ENCODE measurements at places on chromosomes 3 and 15.
A peak's percentile ranks its signal among the peaks of the same experiment; 100 is the strongest.

DNA sequence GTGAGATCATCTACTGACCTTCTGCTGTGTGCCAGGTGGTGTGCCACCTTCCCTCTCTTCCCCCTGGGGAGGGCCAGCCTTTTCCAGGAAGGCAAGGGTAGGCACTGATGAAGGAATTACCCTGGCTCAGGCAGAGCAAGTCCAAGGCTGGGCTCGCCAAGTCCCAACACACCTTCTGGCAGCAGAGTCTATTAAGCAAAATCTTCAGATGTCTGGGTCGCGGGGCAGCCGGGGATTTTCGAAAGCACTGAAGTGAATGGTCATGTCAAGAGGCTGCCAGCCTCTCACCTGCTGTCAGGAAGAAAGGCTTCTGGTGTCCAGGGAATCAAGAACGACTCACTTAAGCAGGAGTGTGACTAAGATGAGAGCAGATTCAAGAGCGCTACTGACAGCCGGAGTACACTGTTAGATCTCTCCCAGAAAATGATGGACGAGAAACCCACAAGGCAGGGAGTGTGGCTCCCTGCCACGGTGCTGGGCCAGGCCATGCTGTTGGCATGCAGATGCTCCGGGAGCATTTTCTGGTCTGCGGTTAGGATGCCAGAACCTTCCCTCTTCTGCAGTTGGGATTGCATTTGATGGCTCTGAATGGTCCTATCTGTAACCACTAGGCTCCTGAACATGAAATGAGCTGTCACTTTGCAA is 479.8 kb downstream of the SHQ1 start:
- DNase-seq = no peak

DNA sequence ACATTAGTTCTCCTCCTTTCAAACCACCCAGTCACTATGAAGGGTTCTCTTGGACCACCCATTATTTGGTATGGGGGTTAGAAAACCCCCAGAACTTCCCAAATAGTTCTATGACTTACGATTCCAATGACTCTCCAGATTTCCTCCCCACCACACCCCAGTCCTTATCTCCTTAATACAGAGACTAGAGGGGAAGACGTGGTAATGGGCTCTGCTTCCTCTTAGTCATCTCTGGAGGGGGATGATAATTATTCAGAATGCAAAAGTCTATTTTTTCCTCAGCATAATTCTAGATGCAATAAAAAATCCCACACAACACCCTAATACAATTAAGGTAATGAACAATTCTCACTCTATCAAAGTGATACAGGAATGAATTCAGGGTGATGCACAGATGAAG is 48.9 kb upstream of the CFAP161 start:
- no peak for DNase-seq

GRCh38 chr15:66877477-66878271 is 175.6 kb downstream of the SMAD6 start:
- no peak for DNase-seq

- no peak for DNase-seq
These were observed 2.9 kb downstream of the CASR start for GRCh38 chr3:122186372-122186771.

DNA sequence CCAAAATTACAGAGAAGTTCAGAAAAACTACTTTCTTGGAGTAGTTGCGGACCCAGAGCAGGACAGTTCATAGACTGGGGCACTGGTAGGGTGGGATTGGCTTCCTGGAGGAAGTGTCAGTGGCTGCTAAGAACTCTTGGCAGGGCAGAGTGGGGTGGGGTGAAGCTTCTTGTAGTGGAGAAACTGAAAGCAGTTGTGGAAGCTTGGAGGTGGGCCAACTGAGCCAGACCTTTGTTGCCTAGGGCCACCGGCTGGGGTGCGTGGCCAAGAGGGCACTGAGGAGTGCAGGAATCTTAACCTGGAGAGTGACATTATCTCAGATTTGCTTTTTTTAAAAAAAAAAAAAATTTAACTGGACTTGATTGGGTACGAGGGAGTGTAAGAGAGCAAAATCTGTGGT is 3.1 kb downstream of the KAT2B start:
- DNase-seq = no peak

- DNase-seq = no peak
These were observed 36.1 kb upstream of the GABRG3 start for GRCh38 chr15:26934848-26935247.

DNA sequence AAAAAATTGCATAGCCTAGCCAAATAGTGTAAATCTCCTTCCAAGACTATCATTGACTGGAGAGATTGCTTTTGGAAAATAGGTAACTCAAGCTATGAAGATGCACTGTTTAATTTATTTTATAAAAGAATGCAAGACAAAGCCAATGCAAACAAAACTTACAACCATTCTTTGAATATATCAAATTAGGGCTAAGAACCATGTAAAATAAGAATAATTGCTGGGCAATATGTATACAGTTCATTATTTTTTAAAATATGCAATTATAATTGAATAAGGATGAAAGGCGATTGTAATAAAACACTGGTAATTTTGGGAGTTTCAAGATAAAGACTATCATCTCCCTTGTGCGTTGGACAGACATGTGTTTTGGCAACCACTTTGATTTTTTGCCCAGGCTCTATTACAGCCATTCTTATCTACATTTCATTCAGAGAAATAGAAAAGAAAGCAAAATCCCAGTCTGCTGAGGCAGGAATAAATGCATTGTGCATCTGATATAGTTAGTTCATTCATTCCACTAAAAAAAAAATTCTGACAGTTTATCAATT is 242.3 kb upstream of the ROBO1 start:
- DNase-seq = no peak

DNA sequence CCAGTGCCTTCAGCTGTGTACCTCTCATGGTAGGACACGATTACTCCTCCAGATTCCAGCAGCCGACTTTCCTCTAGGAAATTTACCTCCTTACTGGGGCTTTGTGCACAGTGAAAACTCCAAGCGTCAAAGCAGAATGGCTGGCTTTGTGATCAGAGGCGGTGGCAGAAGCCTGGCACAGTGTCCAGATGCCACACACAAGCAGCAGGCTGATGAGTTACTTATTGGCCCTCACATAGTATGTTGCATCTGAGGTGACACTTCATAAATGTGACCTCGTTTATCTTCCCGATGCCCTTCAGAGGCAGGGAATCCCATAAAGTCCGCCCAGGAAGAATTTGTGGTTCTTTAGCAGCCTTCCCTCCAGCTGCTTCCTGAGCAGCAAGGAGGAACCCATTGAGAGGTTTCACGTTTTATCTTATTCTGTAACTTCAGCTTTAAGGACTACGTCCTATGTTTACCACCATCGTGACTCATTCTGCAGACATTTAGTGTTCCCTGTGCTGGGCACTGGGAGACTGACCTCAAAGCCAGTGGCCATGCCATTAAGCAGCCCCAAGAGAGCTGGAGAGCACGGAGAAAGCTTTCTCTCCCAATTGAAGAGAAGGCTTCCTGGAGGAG is 107.1 kb upstream of the C15orf61 start:
- no peak for DNase-seq

DNA sequence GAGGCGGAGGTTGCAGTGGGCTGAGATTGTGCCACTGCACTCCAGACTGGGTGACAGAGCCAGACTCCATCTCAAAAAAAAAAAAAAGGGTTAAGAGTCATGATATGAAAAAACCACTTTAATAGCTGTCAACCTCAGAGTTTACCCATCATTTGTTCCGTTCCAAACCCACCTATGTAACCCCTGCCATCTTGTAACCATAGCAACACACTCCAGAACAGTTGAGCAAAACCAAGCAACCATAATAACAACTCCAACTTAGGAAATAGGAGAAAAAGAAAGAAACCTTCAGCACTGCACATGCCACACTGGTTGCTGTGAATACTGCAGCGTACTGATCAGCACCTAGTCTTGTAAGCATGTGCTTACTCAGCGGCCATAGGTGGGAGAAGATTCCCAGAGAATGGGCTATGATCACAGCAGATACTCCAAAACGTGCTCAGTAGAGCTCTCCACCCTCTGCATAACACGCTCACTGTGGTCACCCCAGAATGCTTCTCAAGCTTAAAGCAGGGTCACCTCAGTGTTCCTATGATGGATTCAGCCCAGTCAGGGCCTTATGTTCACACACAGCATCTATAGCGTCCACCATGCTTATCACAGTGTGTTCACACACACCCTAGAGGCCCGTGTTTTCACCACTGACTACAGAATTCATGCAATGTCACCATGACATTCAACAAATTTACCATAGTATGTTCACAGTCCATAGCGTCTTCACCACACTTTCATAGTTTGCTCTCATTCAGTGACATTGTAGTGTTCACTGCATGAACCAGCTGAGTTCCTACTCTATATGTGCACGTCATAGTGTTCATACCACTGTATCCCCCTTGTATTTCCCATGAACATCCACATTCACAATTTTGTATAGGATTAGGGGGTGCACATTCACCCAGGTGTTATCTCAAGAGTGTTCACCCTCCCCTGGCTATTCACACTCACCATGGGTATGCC is 6.5 kb upstream of the CILP start:
- no peak for DNase-seq

DNA sequence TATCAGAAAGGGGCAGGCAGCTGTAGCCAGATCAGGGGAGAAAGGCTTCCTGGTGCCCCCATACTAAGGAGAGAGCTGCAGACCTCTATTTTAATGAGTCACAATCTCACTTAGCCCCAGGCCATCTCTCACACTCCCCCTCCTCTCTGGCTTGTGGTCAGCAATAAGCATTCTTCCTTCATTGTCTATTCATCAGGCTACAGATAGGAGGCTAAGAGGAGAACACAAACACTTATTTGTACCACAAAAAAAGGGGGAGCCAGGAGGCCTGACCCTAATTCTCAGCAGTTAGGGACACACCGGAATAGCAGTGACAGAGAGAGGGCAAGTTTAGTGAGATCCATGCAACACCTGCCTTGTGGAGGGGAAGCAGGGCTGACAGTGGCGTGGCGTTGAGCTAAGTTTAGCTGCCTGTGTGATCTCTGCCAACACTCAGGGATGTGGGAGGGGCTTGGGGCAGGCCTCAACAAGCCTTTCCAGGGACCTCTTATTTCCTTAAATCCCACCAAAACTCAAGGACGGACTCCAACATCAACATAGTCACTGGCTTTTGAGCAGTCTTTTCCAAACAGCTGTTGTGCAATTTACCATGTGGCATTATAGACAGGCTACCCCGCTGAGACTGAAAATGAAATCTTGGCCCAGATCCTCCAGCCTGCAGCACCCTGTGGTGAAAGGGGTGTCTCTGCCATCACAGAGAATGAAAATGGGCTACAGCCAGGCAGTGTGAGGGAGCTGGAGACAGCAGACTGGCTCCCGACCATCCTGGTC is 191.9 kb upstream of the TSC22D2 start:
- DNase-seq = no peak

- no peak for DNase-seq
These were observed 15.0 kb downstream of the SLC38A3 start for GRCh38 chr3:50220109-50220508.

DNA sequence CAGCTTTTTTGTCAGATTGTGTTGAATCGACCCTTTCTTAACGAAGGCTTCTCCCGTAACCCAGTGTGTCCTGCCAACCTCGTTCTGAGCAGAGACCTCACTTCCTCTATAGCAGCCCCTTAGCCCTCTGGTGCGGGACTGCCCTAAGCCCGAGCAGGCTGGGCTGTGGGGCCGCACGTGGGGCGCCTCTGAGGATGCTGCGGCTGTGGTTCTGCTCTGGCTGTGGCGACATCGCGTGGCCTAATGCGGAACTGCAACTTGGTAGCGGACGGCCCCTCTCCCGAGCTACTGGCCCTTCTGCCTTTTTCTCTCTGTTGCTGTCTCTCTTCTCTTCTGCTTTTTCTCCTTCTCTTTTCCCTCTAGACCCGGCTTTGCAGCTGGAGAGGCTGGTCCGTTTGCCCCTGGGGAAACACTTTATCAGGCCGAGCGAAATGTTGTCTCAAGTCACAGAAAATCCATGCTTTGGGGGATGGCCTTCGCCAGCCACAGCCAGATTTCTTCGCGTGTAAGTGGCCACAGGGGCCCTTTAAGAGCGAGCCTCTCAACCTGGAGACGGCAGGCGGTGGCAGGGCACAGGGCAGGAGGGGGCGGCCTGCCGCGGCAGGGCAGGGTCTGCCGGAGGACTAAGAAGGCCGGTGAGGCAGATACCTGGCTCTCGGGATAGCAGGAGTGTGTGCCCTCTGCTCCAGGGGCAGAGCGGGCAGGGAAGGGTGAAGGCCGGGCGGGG is 19.4 kb upstream of the KIF23 start:
- DNase-seq = peak; percentile 91

DNA sequence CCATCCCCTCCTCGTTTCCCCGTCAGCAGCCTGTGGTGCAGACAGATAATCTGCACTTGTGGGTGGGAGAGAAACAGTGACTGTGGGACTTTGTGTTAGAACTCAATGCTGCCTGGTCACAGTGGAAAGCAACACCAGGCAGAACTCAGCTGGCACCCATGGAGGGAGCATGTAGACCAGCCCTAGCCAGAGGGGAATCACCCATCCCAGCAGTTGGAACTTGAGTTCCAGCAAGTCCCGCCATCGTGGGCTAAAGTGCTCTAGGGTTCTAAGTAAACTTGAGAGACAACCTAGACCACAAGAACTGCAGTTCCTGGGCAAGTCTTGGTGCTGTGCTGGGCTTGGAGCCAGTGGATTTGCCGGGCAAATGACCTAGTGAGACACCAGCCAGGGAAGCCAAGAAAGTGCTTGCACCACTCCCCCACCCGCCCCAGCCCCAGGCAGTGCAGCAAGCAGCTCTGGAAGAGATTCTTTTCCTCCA is 24.4 kb downstream of the ISG20 start:
- DNase-seq = no peak

DNA sequence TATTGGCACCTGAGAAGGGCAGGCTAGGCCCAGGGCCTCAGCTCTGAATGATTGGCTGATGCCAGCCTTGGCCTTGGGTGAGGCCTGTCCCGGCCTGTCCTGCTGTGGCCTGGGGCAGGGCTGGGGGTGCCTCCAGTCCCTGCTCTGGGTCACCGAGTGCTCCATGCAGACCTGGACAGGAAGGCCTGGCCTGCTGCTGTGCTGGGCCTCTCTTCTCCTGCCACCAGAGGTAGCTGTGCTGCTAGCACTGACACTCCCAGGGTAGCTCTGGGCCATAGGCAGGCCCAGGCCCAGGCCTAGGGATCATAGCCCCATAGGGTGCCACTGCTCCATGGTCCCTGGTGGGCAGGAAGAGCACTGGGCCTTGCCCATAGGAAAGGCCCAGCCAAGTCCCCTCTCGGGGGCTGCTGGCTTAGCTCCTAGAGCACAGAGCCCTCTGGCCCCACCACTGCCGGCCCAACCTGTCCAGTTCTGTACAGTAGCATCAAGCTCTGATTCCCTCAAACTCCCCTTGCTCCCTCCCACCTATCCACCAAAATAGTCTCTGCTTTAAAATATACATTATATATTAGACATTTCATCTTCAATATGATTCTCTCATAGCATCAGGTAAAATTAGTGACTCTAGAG is 18.2 kb downstream of the ABTB1 start:
- peak; percentile 89 for DNase-seq

- peak; percentile 41 for DNase-seq
These were observed 47.4 kb upstream of the CRTC3 start for GRCh38 chr15:90482124-90483011.

DNA sequence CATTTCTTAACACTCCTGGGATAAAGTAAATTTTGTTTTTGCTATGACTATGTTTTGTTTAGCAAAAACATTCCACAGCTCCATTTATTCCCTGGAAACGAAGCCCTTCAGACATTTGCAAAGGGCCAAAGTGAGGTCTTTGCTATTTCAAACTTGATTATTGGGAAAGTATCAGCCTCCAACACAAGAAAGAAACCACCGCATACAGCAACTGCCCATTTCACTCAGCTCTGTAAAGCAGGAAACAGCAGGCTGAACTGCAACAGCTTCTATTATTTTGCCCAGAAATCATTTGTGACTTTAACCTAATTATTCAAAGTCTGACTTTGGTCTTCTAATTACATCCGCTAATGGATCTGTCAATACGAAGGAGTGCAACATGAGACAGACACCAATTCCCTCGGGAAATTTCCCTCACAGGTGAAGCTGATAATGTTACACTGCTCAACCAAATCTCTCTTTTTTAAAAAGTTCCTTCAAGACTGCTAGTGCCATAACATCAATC is 72.1 kb downstream of the RFTN1 start:
- DNase-seq = no peak
